Uterus (tissue), 4 donors: ENCODE measurements at places on chromosomes 7 and 10. TPM values are rescaled to one million over a fixed set of nuclear protein-coding genes. Genes with fewer than 3 reads are reported as not detected.

DNA sequence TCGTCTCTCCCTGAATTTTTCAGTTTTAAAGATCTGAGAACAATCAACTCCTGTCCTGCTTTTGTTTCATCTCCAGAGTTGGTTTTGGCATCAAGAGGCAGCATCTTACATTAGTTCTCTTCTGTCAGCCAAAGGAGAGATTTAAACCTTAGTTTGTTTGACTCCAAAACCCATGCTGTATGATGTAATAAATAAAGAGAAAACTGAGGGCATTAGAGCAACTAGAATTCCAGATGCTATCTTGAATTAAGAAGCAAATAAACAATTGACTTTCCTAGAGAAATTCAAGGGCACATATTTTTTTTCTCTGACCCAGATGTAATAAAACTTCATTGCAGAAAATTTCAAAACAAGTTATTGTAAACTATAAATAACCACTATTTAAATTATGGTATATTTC lies 54.4 kb downstream of the INHBA start:
- no peaks in the 10 kb centered on the region for H3K36me3 ChIP-seq
- no peak overlapping the region for H3K4me3 ChIP-seq
- no peaks in the 10 kb centered on the region for H3K27me3 ChIP-seq
- no peaks in the 10 kb centered on the region for H3K4me1 ChIP-seq
- no peak for DNase-seq
- no peak overlapping the region for H3K27ac ChIP-seq

DNA sequence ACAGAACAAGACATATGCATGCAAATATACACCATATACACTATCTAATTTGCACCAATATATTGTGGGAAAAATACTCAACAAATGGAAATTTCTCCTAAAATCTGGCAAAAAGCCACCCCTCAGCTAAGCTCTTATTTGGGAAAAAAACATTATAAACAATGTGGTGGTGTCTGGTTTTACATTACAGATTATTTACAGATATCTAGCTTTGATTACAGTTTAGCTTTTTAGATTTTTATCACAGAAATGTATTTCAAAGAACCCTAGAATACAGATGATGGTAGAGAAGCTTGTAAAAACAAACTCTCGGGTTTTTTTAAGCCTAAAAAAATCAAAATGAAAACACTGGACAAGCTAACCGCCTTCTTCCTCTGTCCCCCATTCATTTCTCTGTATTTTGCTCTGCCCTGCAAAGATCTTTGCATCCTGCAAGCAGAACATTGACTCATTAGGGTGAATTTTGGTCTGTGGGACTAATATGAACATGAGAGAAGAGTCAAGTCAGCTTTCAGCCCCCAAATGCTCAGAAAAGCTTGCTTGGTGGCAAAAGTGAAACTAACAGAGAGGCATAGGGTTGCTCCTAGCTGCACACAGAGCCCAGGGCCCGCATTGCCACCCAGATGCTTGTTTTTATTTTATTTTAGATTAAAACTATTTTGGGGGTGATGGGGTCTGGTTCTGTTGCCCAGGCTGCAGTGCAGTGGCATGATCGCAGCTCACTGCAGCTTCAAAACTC lies 88.8 kb upstream of the LYZL1 start:
- no peaks in the 10 kb centered on the region for H3K36me3 ChIP-seq
- no peaks in the 10 kb centered on the region for H3K27me3 ChIP-seq
- DNase-seq = no peak
- H3K4me1 ChIP-seq = no peaks in the 10 kb centered on the region
- no peak overlapping the region for H3K4me3 ChIP-seq

DNA sequence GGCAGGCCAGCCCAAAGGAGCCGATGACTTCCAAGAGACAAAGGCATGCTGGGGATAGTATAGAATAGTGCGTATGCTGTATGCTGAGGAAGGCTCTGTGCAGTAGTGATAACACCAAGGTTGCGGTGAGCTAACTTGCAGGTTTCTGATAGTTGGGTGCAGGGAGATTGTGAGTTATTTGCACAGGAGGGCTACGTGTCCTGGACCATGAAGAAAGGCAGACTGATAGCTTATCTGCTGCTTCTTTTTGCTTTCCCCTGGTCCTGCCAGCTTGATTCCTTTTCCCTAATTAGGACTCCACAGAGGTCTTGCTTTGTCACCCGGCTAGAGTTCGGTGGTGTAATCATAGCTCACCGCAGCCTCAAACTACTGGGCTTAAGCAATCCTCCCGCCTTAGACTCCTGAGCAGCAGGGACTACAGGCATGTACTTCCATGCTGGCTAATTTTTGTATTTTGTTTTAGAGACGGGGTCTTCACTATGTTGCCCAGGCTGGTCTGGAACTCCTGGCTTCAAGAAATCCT lies 43.9 kb upstream of the ARHGAP12 start:
- no peak overlapping the region for H3K27ac ChIP-seq
- no peak for DNase-seq
- no peak overlapping the region for H3K4me3 ChIP-seq
- no peaks in the 10 kb centered on the region for H3K4me1 ChIP-seq
- H3K36me3 ChIP-seq = no peaks in the 10 kb centered on the region
- no peaks in the 10 kb centered on the region for H3K27me3 ChIP-seq

DNA sequence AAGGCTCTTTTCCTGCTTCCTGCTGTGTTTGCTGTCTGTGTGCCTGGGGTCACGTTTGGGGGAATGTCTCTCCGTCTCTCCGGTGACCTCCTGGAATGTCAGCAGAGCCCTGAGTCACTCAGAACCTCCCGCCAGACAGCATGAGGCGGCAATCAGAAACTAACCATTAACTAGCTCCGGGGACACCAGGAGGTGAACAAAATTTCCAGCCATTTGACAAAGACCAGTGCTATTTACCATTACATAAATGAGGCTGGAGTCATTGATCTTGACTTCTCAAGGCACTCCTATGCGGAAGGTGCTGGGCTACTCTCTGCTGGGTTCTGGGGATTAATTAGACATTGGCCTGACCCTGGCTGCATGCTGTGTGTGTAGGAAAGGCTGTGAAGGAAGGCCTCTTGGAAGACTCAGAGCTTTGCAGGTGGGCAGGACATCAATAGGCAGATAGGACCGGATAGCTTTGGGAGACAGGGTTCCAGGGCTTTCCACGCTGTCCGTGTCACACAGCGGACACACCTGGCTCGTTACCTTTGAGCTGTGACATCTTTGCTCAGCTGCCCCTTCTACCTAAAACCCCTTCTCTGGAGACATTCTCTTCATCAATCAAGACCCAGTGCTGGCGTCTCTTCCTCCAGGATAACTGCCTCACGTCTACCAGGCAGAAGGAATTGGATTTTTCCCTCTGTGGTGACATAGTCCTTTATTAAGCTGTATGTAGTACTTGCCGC lies 77.0 kb downstream of the PFKFB3 start:
- no peaks in the 10 kb centered on the region for H3K36me3 ChIP-seq
- no peak overlapping the region for H3K4me3 ChIP-seq
- no peak for DNase-seq
- H3K4me1 ChIP-seq = no peaks in the 10 kb centered on the region

DNA sequence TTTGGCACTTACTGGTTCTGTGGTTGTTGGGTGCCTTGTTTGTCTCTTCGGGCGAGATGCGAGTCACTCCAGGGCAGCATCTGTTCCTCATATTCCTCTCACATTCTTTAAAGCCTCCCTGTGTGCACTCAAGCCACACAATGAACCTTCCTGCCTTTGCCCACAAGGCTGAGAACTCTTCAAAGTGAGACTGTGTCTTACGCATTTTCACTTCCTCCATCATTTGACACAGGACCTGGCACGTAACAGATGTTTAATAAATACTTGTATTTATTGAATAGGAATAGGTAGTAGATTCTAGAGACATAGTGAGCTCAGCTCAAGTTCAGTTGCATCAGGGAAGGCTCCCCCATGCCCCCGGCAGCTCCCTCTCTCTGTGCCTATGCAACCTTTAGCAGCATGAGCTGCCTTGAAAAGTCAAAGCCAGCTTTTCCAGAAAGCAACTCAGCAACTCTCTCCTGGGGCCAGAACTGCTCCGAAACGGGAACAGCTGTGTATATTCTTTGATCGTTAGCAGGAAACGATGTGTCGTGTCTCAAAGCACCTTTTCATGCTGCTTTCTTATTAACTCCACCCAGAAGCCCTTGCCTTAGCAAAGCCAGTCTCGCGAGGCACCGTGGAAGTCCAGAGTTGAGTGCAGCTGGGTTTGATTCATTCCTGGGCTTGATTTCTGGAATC lies 97.5 kb downstream of the PFKFB3 start:
- H3K4me3 ChIP-seq = no peak overlapping the region
- no peak overlapping the region for H3K27ac ChIP-seq
- no peaks in the 10 kb centered on the region for H3K27me3 ChIP-seq
- no peak for DNase-seq
- no peaks in the 10 kb centered on the region for H3K4me1 ChIP-seq

DNA sequence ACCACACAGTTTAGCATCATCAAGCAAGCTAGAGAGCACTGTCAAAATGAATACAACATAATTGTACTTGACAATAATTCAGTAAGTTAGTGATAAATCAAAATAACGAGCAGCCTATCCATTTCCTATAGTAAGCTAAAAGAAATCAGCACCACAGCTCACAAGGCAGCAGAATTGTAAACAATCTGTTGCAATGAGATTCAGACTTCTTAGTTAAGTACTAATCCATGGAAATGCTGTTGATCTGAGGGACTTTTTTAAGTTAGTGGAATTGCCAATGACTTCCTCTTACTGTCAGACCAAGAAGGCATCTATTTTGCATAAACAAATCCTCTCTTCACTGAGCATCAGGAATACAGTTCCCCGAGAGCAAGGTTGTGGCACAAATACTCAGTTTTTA lies 136.6 kb upstream of the CCDC6 start:
- no peak overlapping the region for H3K4me3 ChIP-seq
- no peaks in the 10 kb centered on the region for H3K4me1 ChIP-seq
- no peak overlapping the region for H3K27ac ChIP-seq
- no peak for DNase-seq

The GIMAP6 gene
- 71.0 TPM for total RNA-seq

The CLIP2 gene
- total RNA-seq = 25.1 TPM

The SPAG6 gene
- not detected for total RNA-seq

The CTAGE15 gene
- 0.28 TPM for total RNA-seq
